IMR-90 (cell line): ENCODE measurements at places on chromosomes 13 and 19. TPM values are rescaled to one million over a fixed set of nuclear protein-coding genes. Genes with fewer than 3 reads are reported as not detected.

ZNF426 gene
- total RNA-seq: 25.0 and 30.1 TPM in 2 replicates

MYDGF gene
- total RNA-seq: 160 and 203 TPM in 2 replicates

ZNF285 gene
- total RNA-seq: 5.0 and 5.9 TPM in 2 replicates

COX7A1 gene
- total RNA-seq: 0.54 and 1.1 TPM in 2 replicates

CGB3 gene
- not detected in 2 replicates for total RNA-seq

NLRP7 gene
- not detected in 2 replicates for total RNA-seq

S1PR4 gene
- not detected in 2 replicates for total RNA-seq

ABCA7 gene
- 0.36 and 0.56 TPM in 2 replicates for total RNA-seq

ZNF610 gene
- total RNA-seq: 3.6 TPM in 2 replicates

IGFL3 gene
- total RNA-seq: not detected in 2 replicates

DNA sequence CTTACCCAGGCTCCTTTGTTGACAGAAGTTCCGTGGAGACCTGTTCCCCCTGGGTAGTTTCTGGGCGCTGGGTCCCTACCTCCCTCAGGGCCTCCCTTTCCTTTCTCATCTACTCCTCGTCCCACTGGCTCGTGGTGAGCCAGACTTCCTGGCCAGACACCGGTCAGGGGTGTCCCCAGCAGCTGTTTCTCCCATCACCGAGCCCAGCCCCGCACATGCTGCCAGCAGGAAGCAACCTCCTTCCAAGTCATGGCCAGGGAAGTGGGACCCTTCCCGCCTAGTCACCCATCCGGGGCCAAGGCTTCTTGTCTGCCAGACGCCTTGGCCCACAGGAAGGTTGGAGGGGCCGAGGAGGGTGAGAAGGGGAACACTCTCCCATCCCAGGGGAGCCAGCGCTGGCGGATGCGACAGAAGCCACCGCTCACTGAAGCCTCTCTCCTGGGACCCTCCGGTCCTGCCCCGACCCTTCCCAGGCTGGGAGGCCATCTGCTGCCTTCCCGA lies 5.7 kb downstream of the PAK4 start:
- peak; percentile 35 for DNase-seq

- DNase-seq: no peak
These were observed 15.8 kb downstream of the TECR start for GRCh38 chr19:14544977-14545715.

DNA sequence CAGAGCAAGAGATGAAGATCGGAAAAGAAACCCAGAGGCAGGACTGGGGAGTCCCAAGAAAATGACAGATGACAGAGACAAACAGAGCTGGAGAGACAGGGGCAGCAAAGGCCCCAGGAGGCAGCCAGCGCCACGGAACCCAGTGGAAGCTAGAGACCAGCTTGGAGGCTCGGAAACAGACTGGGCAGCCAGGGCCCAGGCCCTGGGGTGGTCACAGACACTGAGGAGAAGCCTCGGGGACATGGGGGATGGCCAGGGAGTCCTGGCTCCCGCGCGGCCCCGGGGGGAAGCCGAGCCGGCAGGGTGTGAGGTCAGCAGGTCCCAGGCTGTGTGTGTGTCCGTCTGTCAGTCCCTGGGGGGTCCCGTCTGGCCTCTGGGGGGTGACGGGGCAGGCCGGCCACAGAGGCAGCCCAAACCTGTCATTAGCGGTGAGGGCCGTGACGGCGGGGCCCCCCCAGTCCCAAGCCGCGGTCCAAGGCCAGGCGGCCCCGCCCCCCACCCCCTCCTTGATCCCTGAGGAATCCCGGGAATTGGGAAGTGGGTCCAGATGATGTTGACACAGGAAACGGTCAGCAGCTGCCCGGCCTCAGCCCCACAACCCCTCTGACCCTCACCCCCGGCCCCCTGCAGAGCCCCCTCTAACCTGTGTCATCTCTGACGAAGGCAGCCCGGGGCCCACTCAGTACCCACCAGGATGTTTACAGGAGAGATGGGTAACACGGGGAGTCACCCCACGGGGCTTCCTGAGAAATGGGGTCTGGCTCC lies 2.5 kb upstream of the TMEM190 start:
- DNase-seq: peak; percentile 74

GRCh38 chr13:70042193-70042592 lies 65.4 kb upstream of the ATXN8OS start:
- no peak for DNase-seq

- DNase-seq: no peak
These were observed 7.8 kb downstream of the CIC start for GRCh38 chr19:42276821-42277220.

DNA sequence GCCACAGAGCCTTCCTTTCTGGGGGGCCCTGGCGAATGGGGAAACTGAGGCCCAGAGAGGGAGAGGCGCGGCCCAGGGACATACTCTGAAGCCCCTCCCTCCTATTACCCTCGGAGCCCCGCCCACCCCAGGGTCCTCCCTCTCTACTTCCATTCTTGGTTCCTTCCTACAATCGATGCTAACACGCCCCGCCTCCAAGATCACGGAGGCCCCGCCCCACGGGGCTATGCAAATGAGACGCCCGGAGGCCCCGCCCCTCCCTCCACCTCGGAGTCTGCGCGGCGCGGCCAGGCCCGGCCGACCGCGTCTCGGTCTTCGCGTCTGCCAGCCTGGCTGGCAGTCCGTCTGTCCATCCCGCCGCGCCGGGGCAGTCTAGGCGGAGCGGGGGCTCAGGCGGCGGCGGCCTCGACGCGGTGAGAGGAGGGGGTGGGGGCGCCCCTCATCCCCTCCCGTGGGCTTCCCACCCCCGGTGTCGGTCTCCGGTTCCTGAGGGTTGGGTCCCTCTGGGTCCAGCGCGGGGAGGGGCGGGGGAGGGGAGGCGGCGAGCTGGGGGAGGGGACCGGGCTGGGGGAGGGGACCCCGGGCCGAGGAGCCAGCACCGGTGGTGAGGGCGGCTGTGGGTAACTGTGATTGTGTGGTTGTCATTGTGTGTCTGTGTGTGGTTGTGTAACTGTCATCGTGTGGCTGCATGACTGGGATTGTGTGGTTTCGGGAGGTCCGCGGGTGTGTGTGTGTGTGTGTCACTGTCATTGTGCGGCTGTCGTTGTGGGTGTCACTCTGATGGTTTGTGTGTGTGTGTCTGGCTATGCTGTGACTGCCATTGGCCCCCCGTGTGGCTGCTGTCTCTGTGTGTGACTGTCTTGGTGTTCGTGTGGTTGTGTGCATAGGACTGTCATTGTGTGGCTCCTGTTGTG lies at the start of gene PLPPR2:
PLPPR2 (plus strand) TSS at position 273 of the 914 bp plus-strand sequence. CDS start 2,242 bp downstream, outside the sequence.
- peak; percentile 81 for DNase-seq

- DNase-seq: no peak
These were observed 70.8 kb upstream of the FGF14 start for GRCh38 chr13:102472650-102473049.

DNA sequence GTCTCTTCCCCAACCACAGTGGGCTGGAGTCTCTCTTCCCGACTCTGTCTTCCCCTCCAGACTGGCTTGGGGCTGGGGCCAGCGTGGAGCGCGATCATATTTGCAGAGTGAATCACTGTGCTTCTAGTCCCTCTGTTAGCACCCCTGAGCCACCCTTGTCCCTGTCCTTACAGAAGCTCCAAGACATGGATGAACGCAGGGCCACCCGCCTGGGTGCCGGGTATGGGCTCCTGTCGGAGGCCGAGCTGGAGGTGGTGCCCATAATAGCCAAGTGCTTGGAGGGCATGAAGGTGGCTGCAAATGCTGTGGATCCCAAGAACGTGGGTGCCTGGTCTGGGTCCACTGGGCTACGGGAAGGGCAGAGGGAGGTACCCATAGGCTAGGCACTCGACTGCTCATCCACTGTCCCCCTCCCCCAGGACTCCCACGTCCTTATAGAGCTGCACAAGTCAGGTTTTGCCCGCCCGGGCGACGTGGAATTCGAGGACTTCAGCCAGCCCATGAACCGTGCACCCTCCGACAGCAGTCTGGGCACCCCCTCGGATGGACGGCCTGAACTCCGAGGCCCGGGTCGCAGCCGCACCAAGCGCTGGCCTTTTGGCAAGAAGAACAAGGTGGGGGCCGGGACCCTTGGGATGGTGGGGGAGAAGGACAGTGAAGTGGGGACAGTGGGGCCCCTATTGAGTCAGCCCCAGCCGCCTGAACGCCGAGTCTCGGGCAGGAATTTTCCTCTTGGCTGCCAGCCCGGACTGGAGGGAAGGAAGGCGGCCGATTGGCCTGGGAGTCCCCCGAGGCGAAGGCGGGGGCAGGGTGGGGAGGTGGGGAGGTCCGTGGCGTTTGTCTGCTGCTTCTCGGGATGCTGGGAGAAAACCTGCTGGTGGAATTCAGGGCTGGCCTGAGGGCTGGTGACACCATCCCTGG lies 5.2 kb downstream of the TRIP10 start:
- DNase-seq: peak; percentile 87

DNA sequence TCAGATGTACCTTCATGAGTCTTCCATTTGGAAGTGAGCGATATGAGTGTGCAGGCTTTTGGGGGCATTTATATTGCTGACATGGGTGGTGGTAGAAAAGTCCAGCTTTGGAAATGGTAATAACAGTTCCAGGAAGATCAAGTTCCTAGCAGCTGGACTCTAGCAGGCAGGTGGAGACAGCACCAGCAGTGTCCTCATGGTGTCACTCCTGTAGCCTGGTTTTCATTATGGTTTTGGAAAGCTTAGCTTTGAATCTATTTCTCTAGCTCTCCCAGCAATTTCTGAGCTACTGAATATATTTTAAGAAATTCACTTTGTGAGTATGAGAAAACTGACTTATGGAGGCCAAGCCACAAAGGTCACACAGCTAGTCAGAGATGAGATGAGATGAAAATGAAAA lies 523.2 kb upstream of the HTR2A start:
- peak; percentile 14 for DNase-seq

- DNase-seq: no peak
These were observed 15.8 kb downstream of the MICOS13 start for GRCh38 chr19:5664515-5664914.

DNA sequence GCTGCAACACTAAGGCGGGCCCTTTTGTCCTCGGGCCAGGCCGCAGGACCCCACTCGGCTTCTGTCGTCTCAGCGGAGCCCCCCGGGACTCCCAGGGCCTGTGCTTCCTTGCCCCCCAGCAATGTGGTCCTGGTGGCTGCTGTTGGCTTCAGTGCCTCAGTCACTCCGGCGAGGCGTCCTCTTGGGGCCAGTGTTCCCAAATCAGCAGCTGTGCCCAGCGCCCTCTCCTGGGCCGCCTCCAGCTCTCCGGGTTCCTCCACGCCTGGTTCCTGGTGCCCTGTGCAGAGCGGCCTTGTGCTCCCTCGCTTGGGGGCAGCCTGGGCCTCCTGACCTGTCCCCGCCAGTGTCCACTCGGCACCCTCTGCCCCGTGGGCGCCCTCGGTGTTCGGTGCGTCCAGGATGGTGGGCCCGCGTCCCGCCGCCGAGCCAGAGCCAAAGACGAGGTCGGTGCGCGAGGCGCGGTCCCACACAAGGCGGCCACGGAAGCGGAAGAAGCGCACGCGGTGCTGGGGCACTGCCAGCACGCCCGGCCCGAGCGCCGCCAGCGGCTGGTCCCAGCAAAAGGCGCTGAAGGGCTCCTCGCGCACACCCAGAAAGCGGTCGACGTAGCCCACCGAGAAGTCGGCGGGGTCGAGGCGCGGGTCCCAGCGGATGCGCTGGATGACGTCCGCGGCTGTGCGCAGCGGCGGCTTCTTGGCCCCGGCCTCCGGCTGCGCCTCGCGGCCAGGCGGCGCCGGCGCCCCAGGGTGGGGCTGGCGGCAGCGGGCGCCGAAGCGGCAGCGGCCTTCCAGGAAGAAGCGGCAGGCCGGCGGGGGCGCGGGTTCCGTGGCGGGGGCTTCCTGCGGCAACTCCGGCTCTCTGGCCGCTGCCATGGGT lies 685 bp downstream of the LENG9 start:
- peak; percentile 46 for DNase-seq

- peak; percentile 19 for DNase-seq
These were observed at the start of gene YJEFN3 for GRCh38 chr19:19528721-19529490. Gene YJEFN3 (plus strand): TSS chr19:19528911. CDS start chr19:19528933, 22 bp downstream.

DNA sequence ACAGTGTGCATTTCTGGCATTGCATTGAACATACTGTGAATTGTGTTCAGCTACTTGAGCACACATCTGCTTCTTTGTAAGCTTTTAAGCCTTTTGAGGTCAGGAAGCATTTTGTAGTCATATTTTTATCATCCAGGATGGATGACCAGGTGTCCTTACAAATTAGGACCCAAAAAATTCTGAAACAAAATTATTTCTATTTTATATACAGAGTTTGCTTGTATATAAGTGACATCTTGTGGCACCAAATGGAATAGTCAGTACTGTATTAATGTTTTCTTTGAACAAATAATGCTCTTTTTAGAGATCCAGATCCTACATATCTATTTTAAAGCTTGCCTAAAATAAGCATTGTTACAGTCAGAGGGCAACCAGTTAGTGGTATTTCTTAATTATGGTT lies 9.5 kb upstream of the SUPT20H start:
- DNase-seq: peak; percentile 30

- no peak for DNase-seq
These were observed 167.1 kb downstream of the LMO7 start for GRCh38 chr13:75803164-75803611.

DNA sequence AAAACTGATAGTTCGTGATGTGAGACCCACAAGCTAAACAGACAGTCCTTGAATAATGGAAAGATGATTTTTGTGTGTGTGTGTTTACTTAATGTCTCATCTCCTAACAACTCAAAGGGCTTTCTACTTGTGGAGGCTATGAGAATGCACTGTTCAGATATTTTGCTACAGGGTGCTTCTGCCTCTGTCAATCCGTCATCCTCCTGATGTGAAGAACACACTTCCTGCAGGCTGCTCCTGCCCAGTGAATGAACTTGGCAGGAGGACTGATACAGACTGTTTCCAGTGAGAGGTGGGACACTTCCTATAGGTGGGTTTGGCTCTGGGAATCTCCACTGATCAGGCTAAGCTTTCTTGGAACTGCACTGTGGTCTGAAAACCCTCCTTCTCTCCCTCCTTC lies 168.4 kb upstream of the STARD13 start:
- DNase-seq: peak; percentile 34

DNA sequence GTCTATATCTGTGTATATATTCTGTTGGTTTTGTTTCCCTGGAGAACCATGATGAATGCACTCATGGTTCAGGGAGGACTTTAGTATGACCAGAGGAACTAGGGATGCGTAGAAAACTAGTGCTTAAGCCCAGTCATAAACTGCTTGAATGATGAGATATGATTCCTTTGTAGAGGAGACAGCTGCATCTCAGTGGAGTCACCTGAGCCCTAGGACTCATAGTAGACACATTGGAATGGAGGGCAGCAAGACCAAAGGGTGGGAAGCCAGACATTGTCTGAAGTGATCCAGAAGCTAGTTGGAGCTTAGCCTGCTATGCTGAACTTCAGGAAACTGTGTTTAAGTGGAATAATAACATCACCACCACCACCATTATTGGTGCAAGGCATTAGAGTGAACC lies 89.5 kb upstream of the SPATA13 start:
- no peak for DNase-seq

- DNase-seq: peak; percentile 38
These were observed 5.8 kb downstream of the MISP3 start for GRCh38 chr19:14078411-14078810.

GRCh38 chr19:46350758-46351159 lies 3.9 kb downstream of the PPP5C start:
- no peak for DNase-seq
